ENCODE measurements at places on chromosomes 1 and 21.

- no peak for DNase-seq
These were observed 33.7 kb upstream of the AK4 start for GRCh38 chr1:65114322-65114721.

GRCh38 chr1:58395355-58395754 lies 151.2 kb downstream of the OMA1 start:
- DNase-seq, result no peak

GRCh38 chr1:36486439-36487335 lies 4.0 kb upstream of the CSF3R start:
- DNase-seq, result no peak

DNA sequence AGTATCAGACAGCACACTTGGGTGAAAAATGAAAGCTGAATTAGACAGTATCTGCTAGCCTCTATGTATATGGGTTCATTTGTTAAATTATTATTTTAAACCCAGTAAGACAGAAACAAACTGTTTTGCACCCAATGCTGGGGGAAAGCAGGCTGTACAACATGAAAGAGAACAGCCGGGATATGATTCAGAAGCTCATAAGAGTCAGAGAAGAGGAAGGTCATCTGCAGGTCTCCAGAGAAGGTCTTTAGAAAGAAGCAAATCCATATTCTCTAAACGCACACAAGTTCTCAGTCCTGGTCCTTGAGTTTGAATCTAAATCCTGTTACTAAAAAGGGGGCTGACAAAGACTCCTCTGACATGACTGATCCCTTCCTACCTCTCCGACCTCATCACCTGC lies 155.1 kb downstream of the SIPA1L2 start:
- DNase-seq, result no peak

- DNase-seq, result no peak
These were observed 783.2 kb upstream of the NEGR1 start for GRCh38 chr1:73065339-73066041.

GRCh38 chr21:33313183-33313582 lies 11.6 kb upstream of the IFNAR1 start:
- DNase-seq, result no peak

DNA sequence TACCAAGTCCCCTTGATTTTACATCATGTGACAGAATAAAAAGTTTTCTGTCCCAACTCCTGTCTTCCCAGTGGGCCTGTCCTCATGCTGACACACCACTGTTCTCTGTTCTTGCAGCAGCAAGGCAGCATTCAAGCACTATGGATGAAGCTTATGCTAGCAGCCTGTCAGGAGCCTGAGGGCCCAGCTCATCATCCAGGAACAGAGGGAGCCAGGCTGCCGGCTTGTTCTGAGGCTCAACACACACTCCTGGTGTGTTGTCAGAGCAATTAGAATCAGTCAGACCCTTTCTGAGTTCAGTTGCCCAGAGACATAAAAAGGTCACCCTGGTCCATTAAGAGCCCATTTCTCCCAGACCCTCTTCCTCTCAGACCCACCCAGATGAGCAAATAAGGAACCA lies 282.9 kb downstream of the SEC16B start:
- no peak for DNase-seq

DNA sequence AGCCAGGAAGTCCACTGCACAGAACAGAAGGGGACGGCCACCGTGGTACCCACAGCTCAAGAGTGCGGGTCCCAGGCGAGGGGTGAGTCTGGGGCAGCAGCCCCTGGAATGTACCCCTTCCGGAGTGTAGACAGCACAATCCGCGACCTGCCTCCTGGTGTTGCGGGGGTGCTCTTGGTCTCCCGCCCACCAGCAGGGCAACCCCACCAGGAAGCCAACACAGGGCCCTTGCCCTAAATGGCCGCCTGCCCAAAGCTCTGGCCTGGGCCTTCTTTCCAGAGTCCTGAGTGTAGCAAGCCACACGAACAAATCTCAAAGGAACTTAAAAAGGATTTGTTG lies 1.1 kb upstream of the SLC19A1 start:
- DNase-seq, result no peak

- no peak for DNase-seq
These were observed 2.7 kb downstream of the PDIK1L start for GRCh38 chr1:26114165-26114927.

DNA sequence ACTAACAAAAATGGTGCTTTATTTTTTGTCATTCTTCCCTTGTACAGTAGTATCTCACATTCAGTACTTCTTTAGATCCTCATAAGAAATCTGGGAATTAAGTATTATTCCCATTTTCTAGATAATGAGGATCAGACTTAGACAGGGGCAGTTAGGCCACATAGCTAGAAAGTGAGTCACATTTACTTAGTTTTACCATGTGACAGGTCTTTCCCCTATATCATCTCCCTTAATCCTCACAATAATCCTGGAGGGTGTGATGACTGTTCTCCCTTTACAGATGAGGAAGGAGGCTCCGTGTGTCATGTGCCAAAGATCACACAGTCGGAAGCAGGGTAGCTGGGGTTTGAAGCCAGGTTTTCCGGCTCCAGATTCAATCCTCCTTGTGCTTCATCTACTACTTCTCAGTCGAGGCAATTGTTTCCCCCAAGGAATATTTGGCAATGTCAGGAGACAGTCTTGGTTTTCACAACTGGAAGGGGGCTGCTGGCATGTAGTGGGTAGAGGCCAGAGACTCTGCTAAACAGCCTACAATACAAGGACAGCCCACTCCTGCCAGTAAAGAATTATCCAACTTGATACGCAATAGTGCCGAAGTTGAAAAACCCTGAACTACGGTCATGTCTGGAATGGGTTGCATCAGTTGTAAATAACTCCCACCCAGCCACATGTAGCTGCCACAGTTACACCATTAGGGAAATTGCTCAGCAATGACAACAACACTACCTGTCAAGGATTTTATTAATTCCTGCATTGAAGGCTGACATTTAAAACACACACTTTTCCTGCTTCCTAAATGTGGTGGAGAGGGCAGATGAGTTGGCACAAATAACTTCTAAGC lies 54.5 kb downstream of the C8B start:
- DNase-seq, result no peak

DNA sequence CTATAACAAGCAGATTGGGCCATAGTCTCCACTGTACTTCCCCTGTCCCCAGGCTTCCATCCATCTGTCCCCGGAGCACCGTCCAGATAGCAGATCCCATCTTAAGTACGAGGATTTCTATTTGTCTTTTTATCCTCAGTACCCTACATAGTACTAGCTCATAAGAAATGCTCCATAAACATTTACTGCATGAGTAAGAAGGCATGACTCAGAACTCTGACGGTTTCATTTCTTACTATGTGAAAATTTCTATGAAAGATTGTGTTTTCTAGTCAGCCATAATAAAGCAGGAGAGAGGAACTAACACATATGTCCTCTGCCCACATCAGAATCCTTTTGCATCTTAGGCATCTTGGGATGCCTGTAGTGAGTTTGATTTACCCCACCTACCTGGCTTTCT lies 49.5 kb downstream of the CHD1L start:
- DNase-seq, result no peak

- no peak for DNase-seq
These were observed 33.7 kb downstream of the CDCA8 start for GRCh38 chr1:37725851-37726613.

DNA sequence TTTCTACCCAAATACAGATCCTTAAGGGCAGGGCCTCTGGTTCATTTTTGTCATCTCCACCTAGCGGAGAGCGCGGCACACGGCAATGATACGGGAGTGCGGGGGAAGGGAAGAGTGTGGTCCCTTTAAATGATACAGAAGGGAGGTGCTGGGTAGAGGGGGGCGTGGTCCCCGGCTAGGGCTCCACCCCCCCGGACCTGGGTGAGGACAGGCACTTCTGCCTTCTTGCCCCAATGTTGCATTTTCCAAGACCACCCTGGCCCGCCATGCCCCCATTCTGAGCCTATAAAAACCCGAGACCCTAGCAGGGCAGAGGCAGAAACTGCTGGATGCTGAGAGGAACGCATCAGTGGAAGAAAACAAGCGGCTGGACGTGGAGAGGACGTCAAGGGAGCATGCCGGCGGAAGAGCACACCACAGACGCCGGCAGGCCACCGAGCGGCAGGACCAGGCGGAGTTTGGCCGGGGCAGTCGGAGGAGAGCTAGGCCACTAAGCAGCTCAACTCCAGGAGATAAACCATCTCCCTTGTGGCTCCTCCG lies 30.0 kb downstream of the LRRC3 start:
- no peak for DNase-seq

DNA sequence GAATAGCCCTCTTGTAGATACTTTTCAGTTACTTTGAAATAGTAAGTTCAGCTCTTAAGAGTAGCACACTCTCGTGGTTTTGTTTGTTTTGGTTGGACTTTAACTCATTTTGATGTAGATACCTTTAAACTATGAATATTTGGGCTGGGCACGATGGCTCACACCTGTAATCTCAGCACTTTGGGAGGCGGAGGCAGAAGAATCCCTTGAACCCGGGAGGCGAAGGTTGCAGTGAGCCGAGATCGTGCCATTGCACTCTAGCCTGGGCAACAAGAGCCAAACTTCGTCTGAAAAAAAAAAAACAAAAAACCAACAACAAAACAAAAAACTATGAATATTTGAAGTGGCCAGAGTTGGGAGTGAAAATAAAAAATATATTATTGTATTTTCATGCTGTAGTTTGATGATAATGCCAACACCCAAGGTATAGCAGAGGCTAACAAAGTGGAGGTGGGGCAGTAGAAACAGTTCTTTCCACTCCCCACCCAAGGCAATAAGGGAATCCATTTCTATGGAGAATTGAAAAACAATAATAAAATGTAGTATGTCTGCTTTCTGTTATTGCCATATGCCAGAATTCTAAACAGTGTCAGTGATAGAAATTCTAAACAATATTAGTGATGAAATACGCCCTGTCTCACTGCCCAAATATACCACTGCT lies 1.7 kb downstream of the ZNF326 start:
- DNase-seq, result no peak

GRCh38 chr1:23530747-23531561 lies at the start of gene E2F2:
Gene E2F2 (minus strand): TSS chr1:23531233. CDS start chr1:23530793, 440 bp downstream.
- DNase-seq, result peak; percentile 57

GRCh38 chr21:14740692-14741091 lies 194.6 kb upstream of the SAMSN1 start:
- DNase-seq, result no peak

- peak; percentile 18 for DNase-seq
These were observed 1.6 kb upstream of the VAV3 start for GRCh38 chr1:107966550-107966949.

DNA sequence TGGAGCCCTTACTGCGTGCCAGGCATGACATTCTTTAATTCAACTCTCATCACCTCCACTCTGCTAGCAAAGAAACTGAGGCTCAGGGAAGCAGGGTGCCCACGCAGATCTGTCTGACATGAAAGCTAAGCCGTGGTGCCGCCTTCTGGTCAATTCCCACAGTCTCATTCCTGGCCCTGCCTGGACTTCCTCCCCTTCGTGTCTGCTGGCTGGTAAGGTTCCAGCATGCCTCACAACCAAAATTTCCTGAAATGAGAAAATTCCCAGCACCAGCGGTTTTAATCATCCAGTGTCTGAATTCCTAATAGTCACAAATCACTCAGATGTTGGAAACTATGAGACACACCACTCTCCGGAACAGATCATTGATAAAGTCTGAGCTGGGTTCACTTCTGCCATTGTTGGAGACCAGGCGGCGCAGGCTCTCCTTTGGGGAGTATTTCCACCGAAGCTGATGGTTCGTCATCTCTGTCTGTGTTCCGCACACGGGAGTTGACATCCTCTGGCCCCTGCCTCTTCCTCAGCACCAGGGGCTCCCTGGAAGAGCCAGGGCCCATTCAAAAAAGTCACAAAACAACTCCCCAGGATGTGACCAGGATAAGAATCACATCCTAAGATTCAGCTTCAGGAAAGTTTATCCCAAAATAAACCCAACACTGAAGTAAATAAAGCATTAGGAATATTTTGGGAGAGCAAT lies 167.7 kb downstream of the PLPP3 start:
- DNase-seq, result no peak

DNA sequence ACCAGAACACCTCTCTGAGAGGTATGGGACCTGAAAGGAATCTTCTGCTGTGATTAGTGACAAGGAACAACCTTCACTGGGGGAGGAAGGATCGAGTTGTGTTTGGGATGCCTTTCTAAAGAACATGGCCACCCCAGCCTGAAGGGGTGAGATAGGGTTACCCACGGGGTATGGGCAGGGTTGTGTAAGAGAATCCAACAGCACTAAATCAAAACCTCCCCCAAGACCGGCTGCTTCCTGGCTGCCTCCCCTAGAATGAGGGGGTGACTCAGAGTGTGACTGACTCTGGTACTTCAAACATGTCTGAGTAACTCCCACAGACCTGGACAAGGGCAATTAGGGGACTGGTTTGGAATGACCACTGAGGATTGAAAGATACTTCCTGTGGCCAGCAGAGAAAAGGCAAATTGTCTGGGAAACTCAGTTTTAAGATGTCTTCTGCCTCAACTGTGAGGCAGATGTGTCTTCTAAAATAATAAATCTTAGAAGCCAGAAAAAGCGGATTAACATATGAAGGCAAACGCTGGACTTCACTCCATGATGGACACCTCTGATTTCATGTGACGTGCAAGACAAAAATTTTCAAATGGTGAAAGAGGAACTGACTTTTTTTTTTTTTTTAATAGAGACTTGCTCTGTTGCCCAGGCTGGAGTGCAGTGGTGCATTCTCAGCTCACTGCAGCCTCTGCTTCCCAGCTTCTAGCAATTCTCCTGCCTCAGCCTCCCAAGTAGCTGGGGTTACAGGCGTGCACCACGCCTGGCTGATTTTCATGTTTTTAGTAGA lies 6.7 kb upstream of the PTPN14 start:
- DNase-seq, result no peak

- DNase-seq, result no peak
These were observed 9.8 kb upstream of the SLC30A1 start for GRCh38 chr1:211588711-211589110.

- DNase-seq, result no peak
These were observed 245.6 kb upstream of the HOOK1 start for GRCh38 chr1:59569198-59569597.
